ENCODE measurements at places on chromosomes 12 and 14.

DNA sequence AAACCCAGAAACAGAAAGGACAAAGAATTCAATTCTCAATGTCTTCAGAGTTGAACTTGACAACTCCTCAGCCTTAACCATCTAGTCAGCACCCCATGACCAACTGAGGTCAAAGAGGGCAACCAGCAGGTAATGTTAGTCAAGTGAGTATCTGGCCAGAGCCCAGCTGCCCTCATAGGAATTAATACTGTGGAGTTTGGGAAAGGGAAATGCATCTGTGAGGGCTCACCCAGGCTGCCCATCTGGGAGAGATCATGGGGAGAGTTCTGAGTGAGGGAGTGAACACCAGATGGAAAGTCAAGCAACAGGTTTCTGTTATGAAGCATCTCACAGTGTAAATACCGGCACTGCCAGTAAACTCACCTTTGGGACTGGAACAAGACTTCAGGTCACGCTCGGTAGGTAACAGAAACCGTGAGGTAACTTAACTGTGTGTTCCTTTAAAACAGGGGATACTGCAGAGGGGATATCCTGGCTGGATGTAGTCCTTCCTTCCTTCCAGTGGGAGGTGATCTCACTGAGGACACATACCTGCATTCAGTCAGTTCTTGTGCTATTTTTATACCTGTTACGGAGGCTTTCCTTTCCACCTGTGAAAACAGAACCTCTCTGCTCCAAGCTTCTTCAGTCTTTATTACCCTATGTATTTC is 94.4 kb downstream of the DAD1 start:
- DNase-seq: no peak

GRCh38 chr12:78835493-78835892 is 29.1 kb upstream of the SYT1 start:
- DNase-seq: no peak

DNA sequence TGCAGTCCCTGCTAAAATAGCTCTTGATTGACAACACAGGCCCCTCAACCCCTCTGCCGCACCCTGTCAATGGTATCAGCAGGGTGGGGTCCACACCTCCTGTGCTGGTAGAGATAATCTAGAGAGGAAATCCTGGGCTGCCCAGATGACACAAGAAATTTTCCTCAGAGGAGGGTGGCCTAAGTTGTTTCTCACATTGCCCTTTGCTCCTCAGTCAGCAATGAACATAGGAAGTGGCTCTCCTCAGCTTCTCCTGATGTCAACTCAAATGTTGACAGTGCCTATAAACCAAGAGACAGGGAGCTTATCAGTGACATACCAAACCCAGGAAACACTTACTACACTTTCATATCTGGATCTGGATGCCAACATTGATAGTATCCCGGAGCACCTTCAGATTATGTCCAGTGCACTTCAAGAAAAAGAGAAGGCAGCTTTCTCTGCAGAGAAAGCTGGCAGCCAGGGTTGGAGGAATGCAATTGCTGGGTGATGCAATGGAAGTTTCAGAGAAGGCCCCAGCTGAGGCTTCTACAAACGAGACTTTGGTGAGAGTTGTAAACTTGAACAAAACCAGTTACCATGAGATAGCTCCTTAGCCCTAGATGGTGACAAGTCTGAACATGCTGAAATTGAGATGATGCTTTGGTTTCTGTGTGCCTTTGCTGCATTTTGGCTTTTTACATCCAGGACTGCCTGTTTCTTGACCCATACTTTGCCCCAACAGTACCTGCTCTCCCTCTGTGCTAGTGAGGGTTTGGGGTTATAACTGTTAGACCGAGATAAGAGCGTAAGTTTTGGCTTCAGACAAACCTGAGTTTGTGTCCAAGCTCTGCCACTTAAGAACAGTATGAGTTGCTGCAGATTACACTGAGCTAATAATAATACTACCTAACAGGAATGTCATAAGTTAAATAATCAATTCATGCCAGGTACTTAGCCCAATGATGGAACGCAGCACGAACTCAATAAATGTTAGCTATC is 183.5 kb downstream of the NUAK1 start:
- no peak for DNase-seq

DNA sequence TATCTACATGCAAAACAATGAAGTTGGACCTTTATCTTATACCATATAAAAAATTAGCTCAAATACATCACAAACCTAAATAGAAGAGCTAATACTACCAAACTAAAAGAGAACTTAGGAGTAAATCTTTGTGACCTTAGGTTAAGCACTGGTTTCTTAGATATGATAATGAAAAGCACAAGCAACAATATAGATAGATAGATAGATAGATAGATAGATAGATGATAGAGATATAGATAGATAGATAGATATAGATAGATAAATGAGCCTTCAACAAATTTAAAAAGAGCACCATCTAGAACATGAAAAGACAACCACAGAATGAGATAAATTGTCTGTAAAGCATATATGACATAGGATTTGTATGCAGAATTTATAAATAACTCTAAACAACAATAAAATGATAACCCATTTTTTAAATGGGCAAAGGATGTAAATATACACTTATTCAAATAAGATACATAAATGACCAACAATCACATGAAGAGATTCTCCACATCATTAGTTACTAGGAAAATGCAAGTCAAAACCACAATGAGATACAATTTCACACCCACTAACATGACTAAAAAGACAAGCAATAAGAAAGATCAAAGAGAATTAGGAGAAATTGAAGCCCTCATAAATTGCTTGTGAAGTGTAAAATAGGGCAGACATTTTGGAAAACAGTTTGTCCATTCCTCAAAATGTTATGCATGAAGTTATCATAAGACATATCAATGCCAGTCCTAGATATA is 293.7 kb downstream of the BTG1 start:
- DNase-seq: no peak

- no peak for DNase-seq
Observed at GRCh38 chr12:96338852-96339471, 61.3 kb downstream of the CDK17 start.
